AG20443 (cell line): ENCODE measurements at places on chromosomes 5 and 9.

- DNase-seq = no peak
Observed at GRCh38 chr9:78133751-78134150, 102.1 kb upstream of the CEP78 start.

DNA sequence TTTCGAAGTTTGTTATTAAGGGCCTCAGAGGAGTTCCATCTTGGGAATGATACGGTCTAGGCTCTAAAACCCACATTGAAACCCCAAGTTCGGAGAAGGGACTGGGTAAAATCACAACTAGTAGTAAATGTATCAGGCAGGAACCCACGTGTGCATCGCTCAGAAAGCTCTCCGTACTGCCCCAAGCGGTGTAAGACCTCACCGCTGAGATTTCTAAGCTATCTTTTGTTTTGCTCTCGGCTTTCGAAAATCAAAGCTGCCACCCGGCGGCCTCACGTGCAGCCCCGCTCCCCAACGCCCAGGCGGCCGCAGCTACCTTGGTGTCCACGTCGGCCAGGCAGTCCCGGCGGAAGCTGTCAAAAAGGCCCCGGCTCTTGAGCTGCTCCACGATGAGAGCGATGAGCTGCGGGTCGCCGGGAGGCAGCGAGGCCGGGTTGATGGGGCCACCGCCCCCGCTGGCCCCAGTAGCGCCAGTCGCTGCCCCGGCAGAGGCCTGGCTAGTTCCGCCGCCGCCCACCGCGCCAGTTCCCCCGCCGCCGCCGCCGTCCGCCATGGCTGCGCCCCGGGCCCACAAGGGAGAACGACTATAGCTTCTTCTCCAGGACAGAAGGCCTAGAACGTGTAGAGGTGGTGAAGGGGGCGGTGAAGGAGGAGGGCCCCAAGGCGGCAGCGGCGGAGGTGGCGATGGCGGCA lies 420 bp downstream of the BOD1 start:
- peak; percentile 86 for DNase-seq

DNA sequence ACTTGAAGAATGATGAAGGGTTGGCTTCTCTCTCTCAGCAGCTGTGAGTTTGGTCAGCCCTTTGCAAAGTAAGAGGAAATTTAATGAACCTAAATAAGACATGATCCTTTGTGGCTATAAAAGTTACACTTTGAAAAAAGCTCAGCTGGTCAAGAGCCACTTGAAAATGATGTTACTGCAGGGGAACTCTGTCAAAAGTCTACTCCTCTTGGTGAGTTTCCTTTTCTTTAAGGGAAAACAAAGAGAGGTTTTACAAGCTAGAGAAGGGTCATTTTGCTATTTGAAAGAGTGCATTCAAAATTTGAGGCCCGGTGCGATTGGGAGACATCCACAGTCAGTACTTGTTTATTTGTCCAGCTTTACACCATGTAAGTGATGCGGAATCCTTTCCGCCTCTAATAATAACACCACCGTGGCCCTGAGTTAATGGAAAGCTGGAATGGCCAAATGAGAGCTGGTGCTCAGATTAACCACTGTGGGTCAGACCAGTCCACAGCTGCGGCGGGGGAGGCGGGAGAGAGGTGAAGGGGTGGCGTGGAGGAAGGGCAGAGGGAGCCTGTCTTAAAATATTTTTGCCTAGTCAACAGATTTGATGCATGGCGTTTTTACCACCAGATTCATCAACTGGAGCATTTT lies 404.0 kb downstream of the TLE4 start:
- DNase-seq = no peak

- DNase-seq = no peak
Observed at GRCh38 chr5:122429545-122430318, 117.7 kb downstream of the SNCAIP start.

GRCh38 chr5:172700365-172701290 lies 59.6 kb downstream of the NEURL1B start:
- DNase-seq = no peak

DNA sequence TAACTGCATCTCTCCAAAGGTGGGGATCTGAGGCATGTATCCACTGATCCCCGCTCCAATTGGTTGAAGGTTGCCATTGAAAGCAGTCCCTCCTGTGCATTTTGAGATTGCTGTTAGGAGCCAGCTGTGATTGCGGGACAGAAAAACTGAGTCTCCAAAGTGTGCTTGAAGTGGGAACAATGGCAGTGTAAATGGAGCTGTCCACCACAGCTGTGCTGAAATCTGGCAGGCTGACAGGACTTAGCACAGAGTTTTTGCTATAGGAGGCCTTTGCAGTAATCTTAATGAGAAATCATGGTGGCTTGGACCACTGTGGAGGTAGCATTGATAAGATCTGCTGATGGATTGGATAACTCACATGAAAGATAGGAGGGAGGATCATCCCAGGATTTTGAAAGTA lies 3.3 kb downstream of the RNF20 start:
- peak; percentile 16 for DNase-seq

GRCh38 chr5:119022017-119022745 lies 33.8 kb upstream of the DTWD2 start:
- peak; percentile 57 for DNase-seq

- peak; percentile 61 for DNase-seq
Observed at GRCh38 chr5:1468247-1468612, 23.0 kb upstream of the SLC6A3 start.

- DNase-seq = no peak
Observed at GRCh38 chr9:126838895-126839294, 21.5 kb upstream of the ZBTB34 start.

- DNase-seq = no peak
Observed at GRCh38 chr9:134360180-134360759, 34.0 kb downstream of the RXRA start.

DNA sequence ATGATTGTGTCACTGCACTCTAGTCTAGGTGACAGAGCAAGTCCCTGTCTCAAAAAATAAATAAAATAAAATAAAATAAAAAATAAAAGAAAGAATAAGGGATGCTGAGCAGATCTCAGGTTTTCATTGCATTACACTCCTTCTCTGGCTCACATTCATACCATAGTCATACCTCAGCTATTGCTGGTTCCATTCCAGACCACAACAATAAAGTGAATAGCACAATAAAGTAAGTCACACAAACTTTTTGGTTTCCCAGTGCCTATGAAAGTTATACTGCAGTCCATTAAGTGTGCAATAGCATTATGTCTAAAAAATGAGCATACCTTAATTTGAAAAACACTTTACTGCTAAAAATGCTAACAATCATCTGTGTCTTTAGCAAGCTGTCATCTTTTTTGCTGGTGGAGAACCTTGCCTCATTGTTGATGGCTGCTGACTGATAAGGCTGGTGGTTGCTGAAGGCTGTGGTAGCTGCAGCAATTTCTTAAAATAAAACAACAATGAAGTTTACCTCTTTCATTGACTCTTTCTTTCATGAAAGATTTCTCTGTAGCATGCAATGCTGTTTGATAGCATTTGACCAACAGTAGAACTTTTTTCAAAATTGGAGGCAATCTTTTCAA lies 415.7 kb downstream of the ZNF608 start:
- DNase-seq = no peak

GRCh38 chr9:22035591-22036011 lies 26.5 kb upstream of the CDKN2B start:
- DNase-seq = no peak

DNA sequence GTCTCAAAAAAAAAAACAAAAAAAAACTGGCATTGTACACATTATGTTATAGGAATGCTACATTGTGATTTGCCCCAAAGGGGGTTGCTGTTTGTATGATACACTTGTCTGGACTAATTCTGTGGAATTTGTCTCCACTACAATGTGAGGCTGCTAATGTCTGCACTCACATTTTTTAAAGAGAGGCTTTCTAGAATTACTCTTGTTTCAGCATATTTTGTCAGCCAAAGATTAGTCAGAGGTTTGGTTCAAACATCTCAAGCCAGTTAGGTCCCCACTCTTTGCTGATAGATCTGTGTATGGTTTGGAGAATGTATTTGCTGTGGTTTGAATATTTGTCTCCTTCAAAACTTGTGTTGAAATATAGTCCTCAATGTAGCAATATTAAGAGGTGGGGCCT lies 59.3 kb upstream of the ZNF169 start:
- DNase-seq = no peak

DNA sequence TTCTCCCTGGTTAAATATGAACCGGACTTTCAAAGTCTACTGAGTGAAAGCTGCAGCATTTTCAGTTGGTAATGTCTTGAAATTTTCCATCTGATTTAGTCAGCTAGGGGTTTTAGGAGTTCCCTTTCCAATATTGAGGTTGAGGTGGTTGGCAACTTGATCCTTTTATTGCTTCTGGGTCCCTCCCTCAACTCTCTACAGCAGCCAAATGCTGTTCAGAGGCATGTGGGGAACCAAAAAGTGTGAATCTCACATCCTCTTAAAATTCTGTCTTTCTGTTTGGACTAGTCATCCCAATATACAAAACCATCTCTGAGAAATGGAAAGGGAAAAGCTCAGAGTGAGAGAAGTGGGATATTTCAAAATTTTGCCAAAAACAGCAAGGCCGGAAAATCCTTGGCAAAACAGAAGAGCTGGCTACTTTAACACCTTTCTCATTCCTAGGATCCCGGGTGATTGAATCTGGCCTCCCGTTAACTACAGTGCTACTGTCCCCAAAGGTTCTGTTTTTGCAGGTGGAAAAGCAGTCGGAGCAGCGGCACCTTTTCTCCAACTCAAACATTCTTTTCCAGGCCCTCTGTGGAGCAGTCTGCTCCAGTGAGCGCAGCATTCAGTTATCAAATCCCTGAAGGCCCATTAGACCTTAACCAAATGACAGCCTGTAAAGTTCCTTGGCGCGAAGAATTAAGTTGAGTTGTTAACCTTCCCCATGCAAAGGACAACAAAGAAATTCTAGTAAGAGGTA lies 345.9 kb upstream of the NUDT12 start:
- DNase-seq = no peak

DNA sequence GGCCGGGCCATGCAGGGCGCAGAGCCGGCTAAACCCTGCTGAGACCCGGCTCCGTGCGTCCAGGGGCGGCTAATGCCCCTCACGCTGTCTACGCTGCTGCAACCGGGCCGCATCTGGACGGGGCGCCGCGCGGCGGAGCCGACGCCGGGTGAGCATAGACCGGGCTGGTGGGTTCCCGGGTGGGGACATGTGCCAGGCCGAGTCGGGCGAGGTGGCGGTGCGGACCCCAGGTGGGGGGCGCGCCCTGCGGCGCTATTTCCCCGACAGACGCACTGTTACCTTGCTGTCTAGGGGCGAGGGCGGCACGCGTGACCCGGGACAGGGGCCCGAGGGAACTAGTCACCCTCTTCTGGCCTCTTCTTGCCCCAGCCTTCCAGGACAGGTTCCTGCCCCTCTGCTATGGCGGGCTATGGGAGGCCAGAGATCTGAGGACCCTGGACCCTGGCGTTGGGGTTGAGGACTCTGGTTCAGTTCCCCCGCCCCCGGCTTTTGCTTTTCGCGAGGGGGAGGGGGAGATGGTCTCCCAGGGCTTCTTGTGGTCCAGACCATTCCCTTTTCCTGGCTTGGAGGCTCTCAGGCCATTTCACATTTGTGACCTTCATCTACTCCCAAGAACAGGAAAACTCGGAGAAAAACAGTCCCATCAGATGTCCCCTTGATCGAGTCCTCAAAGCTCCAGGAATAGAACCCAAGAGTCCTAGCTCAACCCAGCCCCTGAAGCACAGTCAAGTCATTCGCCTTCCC lies 536 bp downstream of the SLC27A4 start:
- no peak for DNase-seq

- DNase-seq = no peak
Observed at GRCh38 chr5:148963664-148964063, 99.2 kb downstream of the SH3TC2 start.

DNA sequence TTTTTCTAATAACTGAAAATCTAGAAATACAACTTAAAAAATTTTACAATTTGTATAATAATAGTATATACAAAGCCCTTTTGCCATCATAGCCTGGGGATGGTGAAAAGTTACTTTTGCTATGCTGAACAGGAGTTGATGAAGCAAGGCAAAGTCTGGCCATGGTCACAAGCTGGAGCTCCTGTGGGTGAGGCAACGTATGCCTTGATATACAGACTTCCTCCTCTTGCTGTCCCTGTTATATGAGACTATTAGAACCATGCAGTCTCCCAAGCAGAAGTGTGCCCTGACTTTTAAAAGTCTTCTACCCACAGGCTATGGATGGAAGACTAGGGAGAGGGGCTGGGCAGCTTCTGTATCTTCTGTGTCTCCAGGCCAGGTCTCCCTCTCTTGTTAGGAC lies 15.7 kb downstream of the FAM151B start:
- no peak for DNase-seq

DNA sequence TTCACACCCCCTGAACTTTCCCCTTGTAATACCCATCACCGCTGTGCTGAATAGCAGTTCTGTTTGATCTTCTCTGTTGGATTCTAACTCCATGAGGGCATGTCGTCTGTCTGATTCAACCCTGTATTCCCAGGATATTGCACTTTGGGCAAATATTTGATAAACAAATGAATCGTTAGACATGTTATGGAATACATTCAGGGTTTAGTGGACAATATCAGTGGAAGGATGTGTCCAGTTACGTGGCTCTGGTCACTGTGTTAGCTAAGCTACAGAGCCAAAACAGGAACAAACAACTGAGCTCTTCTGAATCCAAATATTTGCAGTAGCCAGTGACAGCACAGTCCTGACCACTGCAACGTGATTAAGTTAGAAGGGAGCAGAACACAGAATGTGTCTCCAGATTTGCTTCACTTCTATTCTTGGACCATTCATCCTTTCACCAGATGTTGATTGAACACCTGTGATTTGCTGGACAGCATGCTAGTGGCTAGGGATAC lies 13.2 kb downstream of the ANGPTL2 start:
- DNase-seq = no peak

DNA sequence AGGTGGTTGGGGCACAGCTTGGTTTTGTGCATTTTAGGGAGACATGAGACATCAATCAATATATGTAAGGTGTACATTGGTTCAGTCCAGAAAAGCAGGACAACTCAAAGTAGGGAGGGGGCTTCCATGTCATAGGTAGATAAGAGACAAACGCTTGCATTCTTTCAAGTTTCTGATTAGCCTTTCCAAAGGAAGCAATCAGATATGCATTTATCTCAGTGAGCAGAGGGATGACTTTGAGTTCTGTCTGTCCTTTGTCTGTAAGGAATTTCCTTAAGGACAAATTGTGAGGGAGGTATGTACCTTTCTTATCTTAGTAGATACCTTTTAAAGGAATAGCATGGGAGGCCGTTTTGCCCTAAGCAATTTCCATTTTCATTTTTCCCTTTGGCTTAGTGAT lies 63.3 kb downstream of the COL15A1 start:
- no peak for DNase-seq

DNA sequence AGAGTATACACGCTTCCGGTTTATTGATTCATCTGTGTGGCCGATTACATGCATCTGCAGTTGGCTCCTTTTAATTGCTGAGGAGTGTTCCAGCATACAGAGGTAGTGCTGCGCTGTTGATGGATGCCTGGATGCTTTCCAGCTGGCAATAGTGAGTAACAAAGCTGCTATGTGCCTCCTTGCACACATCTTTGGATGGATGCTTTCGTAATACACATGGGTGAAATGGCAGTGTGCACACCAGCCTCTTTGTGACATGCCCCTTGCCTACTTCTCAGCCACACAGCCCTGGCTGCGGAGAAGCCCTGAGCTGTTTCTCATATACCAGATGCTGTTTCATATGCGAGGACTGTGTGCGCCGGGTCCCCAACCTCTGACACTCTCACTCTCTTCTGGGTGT lies 151.0 kb downstream of the GADD45G start:
- DNase-seq = no peak
